ENCODE measurements at places on chromosomes 6 and 20.

DNA sequence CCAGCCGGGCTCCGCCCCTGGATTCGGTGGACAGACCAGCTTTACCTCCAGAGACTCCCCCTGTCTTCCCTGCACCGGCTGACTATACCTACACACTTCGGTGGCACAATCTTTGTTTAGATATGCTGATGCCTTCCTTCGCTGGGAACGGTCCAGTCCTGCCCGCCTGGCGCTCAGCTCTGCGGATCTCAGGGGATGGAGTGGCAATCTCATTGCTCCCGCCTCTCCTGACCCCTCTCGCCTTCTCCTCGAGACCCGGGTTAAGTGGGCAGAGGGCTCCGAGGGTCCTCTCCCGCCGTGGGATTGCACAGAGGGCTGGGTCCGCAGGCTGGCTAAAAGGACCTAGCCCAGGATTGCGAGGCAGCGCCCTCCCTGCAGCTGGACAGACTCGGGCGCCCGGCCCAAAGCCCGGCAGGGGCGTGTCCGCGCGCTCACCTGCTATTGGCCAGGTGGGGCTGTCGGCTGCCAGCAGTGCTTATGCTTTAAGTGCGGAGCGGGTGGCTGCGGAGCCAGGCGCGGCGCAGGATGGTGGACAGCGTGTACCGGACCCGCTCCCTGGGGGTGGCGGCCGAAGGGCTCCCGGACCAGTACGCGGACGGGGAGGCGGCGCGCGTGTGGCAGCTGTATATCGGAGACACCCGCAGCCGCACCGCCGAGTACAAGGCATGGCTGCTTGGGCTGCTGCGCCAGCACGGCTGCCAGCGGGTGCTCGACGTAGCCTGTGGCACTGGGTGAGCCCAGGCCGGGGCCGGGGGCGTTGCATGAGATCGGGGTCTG is at the start of gene GNMT:
Gene GNMT (plus strand): TSS at position 512 of the 777 bp plus-strand sequence. CDS start 14 bp downstream, at position 526.
- peak; percentile 75 for DNase-seq

DNA sequence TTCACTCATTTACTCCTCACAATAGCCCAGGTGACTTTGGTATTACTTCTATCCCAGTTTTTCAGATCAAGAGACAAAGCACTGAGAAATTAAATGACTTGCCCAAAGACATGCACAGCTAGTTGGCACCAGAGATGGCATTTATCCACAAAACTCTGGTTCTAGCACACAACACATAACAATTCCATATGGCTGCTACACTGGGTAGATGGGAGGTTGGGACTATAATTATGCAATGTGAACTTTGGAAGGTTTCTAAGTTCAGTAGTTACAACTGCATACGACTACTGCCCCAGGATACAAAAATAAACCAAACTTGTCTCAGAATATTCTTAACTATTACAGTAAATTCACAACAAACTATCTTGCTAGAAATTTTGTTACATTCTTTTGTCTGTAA is 54.2 kb upstream of the MLIP start:
- DNase-seq: no peak

- DNase-seq: no peak
Observed at GRCh38 chr6:7258231-7258763, 54.7 kb downstream of the SSR1 start.

DNA sequence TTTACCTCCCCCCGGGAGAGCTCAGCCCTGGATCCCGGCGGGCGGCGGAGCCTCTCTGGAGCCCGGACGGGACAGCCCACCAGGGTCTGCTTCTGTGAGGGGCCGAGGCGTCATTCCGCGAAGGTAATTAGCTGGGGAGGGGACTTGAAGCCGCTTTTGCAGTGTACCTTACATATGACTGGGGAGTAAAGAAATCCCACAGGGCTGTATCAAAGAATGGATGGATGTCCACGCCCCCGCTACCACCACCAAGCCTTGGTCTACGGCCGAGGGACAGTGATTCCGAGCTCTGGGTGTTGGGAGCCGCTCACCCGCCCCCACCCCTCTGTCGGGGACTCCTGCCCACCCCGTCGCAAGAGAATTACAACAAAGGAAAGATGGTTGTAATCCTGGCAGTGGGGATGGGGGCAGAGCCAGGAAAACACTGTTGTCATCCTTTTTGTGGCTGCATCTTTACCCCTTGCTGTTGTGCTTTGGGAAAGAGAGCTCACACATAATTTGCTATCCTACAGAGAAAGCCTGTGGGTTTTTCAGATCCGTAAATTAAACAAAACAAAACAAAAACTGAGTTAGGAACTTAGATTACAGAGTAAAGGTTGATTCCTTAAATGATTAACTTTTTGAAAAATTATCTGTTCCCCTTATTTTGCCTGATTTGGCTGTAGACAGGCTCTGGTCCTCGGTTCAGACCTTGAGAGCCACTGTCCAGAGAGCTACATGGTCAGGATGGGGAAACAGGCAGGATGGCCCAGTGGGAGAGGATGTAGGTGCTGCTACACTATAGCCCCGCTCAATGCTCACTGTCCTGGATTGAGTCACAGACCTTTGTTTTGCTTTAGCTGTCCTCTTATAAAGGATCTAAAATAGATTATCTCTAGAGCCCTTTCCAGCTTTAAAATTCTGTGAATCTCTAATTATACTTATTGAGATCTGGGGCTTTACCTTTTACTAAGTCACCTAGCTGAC is 997 bp upstream of the FBXO30 start:
- DNase-seq: no peak

DNA sequence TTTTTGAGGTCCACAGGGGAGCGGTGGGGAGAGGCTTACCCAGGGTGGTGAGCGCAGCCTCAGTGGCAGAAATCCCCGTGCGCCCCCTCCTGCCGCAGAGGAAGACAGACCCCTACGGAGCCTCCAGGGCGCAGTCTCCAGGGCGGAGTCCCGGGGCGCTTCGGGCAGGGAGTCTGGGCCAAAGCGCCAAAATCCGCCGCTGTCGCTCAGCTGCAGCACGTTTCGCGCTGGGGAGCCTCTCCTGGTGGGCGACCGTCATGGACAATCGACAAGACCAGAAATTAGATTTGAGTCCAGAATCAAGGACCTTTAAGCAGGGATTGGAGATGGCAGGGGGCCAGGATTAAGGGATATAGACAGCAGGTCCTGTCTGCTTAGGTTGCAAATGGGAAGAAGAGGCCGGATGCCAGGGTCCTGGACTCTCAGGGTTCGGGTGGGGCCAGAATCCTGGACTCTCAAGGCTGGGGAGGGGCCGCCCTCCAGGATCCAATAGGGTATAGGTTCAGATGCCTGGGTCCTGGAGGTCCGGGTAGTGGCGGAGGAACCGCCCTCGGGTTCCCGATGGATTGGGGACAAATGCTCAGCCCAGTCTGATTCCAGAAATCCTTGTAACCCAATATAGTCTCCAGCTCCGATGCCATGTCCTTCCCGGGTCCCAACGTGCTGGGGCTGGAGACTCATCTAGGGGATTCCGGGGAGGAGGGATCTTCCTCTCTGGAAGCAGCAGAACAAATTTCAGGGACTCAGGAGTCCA is 7.9 kb upstream of the HLA-E start:
- DNase-seq: peak; percentile 11

- no peak for DNase-seq
Observed at GRCh38 chr6:51569594-51569993, 517.8 kb downstream of the PKHD1 start.

- DNase-seq: no peak
Observed at GRCh38 chr6:137769797-137770362, 97.2 kb upstream of the TNFAIP3 start.

GRCh38 chr20:43843965-43844660 is 70.5 kb upstream of the TOX2 start:
- no peak for DNase-seq
